ENCODE measurements at places on chromosomes 5 and 9.

DNA sequence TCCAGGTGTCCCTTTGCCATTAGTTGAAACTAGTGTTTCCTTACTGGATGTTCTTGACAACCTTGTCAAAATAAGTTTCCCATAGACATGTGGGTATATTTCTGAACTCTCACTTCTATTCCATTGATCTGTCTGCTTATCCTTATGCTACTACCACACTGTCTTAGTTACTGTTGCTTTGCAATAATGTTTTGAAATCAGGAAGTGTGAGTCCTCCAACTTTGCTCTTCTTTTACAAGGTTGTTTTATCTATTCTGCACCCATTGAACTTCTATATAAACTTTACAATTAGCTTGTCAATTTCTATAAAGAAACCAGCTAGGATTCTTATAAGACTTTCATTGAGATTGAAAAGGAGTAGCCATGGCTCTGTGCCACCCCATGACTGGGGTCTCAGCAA is 24.3 kb downstream of the CD14 start:
- DNase-seq: no peak

- no peak for DNase-seq
Observed at GRCh38 chr5:138960145-138960692, 85.1 kb upstream of the LRRTM2 start.

DNA sequence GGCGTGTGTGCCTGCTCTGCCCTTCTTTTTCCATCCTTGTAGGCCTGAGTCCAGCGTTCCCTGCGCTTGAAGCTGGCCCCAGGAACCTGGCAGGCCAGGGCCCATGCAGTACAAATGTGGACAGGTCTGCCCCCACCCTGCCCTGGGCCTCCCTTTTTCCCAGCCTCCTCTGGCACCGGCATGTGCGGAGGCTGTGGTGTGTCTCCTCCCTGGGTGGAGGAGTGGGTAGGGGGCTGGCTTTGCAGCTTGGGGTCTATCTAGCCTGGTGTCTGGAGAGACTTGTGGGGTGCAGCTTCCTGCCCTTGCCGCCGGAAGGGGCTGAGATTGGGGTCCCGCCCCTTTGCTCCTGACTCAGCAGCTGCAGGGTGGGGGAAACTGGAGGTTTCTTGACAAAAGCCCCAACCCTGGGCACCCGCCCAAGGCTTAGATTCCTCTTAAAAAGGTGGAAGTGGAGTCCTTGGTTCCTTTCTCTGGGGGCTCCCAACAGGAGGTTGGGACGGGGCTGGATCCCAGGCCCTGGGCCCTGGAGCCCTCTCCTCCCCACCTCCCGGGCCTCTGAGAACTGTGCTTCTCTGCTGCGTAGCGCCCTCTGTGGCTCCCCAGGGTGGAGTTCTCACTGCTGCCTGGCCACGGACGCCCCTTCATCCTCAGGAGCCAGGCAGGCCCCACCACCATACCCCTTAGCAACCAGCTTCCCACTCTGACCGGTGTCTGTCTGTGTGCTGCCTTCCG is 18.0 kb downstream of the RXRA start:
- DNase-seq: no peak

GRCh38 chr5:134000091-134000511 is 4.7 kb downstream of the VDAC1 start:
- DNase-seq: no peak

- DNase-seq: no peak
Observed at GRCh38 chr9:29806937-29807618, 2233.8 kb upstream of the C9orf72 start.
